MCF 10A (cell line): ENCODE measurements at places on chromosomes 5 and 9. TPM values are rescaled to one million over a fixed set of nuclear protein-coding genes. Genes with fewer than 3 reads are reported as not detected.

DNA sequence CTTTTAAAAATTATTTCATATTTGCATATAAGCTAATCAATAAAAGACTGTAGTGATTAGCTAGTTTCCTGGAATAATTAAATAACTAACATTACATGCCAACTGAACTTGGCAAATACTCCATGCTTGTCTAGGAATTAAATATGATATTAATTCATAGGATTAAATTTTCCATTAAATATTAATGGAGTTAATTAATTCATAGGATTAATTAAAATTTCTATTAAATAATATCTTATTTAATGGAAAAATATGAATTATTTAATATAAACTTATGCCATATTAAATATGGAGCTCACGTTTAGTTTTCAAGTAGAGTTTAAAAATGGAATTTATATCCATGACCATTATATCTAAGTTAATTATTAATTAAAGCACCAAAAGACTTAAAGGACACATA, 517.8 kb upstream of the DAB2 start:
- DNase-seq, result no peak

- no peak for DNase-seq
Observed at GRCh38 chr9:78491402-78491801, 194.5 kb downstream of the PSAT1 start.

DNA sequence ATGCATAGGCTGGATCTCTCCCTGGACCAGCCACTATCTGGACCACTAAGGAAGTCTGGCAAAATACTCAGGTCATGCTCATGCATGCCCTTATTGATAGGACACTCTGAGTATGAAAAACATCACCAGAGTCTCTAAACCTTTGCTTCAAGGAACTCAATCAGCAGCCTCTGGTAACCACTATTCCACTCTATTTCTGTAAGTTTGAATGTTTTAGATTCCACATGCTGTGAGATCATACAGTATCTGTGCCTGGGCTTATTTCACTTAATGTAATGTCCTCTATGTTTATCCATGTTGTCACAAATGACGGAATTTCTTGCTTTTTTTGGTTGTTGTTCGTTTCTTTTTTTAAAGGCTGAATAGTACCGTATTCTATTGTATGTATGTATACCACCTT, 68.3 kb downstream of the TARS1 start:
- DNase-seq, result no peak

GRCh38 chr5:34002629-34003328, 5.1 kb downstream of the AMACR start:
- DNase-seq, result no peak

GRCh38 chr5:10639846-10640368, 76.0 kb downstream of the ANKRD33B start:
- DNase-seq, result no peak

GRCh38 chr5:145752534-145752933, 82.6 kb downstream of the PRELID2 start:
- DNase-seq, result no peak

GRCh38 chr9:90927496-90927895, 125.9 kb downstream of the SYK start:
- no peak for DNase-seq

Gene RAB3C
- total RNA-seq, result not detected in 2 replicates

Gene TAF11L5
- not detected in 2 replicates for total RNA-seq

Gene DAPK1
- 19.7 and 35.7 TPM in 2 replicates for total RNA-seq

Gene PROB1
- total RNA-seq, result 2.3 and 3.1 TPM in 2 replicates

Gene SLC25A51
- 29.6 and 30.3 TPM in 2 replicates for total RNA-seq

Gene ACO1
- 28.6 and 31.4 TPM in 2 replicates for total RNA-seq

Gene NCS1
- 27.8 and 41.3 TPM in 2 replicates for total RNA-seq
